ENCODE measurements at places on chromosomes 1 and 21.

DNA sequence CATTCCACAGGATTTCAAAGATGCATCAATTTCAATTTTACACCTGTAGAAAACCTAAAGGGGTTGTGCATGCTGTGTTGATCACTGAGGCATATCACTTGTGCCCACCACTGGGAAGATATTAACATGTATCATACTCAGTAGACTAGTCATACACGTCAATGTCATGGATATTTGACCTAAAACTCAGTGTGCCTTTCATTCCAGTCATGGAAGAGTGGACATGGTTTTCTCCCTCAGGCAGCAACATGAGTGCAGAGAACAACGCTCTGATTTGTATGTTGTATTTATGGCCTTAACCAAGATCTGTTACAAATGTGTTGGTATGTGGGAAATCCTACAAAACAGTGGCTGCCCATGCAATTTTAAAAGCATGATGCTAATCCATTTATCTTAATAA is 6.1 kb upstream of the C1orf53 start:
- DNase-seq, result no peak

DNA sequence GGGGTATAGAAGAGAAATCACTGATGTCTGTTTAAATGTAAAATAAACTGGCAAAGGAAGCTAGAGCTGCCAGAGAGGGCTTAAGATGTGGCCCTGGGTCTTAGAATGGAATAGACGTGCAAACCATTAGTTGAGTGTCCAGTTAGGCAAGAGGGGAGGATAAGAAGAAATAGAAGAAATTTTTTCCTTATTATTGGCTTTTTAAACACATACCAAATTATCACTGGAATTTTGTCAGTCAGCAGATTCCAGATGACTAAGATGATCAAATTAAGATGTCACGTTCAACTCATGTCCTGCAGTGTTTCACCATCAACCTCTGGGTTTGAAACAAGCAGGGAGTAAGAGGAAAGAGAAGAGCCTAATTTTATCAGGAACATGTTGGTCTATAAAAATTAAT is 71.6 kb upstream of the C1orf21 start:
- no peak for DNase-seq

- DNase-seq, result no peak
Measured at GRCh38 chr1:241600496-241600901, 39.7 kb downstream of the CHML start.

DNA sequence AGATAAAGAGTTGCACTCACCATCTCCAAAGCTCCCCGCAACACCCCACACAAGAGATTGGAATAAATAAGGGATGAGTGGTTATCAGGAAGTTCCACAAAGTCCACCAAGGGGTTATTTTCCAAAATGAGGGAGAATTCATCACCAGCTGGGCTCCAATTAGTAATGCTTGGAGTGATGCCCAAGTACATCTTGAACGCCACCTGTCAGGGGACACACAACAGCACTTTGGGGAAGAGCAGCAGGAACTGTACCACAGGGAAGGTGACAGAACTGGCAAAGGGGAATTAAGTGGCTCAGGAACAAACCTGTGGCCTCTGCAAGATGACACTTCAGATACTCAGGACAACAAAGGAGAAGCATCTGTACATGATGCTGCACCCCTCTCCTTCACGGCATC is 11.5 kb downstream of the TRAPPC3 start:
- DNase-seq, result no peak

- no peak for DNase-seq
Measured at GRCh38 chr1:16090076-16090826, 16.8 kb upstream of the FAM131C start.

- no peak for DNase-seq
Measured at GRCh38 chr1:64882574-64883255, 83.6 kb downstream of the JAK1 start.

DNA sequence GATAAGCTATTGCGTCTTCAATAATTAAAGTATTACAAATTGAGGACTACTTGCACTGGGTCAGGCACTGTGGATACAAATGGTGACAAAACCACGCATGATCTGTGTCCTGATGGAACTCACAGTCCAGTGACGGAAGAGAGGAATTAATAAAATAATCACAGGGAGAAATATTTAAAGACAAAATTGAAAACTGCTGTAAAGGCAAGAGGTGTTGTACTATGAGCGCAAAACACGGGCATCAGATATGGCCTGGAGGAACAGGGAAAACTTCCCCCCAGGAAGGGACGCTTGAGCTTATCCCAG is 16.6 kb upstream of the SLAMF6 start:
- DNase-seq, result no peak

GRCh38 chr1:238675221-238675620 is 711.1 kb upstream of the CHRM3 start:
- DNase-seq, result no peak

GRCh38 chr1:1287288-1288110 is 7.3 kb downstream of the SCNN1D start:
- no peak for DNase-seq

GRCh38 chr1:21764615-21765423 is 18.1 kb downstream of the USP48 start:
- peak; percentile 98 for DNase-seq

DNA sequence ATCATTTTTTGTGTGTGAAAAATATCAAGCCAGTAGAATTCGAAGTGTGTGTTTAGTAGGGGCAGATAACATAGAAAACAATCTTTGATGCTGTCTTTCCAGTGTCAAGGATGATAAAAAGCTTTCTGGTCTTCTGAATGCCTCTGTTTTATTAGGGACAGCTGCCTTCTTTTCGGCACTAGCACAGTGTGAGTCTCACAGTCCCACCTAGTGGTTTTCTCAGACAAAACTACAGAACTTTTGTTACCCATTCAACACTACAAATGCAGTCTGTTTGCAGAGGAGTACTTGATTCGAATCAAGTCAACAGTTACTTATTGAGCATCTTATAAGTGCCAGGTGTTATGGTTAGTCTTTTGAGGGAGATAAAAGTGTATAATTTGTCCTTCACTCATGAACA is 30.6 kb upstream of the MCOLN3 start:
- DNase-seq, result no peak

DNA sequence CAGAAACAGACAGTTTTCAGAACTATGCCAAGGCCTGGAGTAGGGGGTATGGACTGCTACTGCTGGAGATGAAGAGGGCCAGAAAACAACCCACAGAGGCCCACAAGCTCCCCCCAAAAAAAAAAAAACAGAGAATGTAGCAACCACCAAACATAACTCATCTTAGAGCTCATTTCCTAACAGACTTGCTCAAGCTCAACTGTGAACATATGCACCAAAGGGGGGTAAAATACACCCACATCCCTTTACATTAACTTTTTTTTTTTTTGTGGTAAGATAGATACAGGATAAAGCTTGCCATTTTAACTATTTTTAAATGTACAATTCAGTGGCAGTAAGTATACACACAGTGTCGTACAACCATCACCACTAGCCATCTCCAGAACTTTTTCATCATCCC is 36.0 kb downstream of the SEC16B start:
- no peak for DNase-seq

DNA sequence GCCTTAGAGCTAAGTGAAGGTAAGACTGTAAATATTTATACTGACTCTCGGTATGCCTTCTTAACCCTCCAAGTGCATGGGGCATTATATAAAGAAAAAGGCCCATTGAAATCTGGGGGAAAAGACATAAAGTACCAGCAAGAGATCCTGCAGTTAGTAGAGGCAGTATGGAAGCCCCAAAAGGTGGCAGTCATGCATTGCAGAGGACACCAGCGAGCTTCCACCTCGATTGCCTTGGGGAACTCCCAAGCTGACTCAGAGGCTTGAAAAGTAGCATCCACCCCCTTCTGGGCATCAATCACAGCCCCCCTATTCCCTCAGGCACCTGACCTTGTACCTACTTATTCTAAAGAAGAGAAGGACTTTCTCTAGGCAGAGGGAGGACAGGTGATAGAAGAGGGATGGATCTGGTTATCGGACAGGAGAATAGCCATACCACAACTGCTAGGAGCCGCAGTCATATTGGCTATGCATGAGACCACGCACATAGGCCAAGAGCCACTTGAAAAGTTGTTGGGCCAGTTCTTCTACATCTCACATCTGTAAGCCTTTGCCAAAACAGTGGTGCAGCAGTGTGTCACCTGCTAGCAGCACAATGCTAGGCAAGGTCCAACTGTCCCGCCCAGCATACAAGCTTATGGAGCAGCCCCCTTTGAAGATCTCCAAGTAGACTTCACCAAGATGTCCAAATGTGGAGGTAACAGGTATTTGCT is 19.4 kb downstream of the PLA2G2F start:
- no peak for DNase-seq

GRCh38 chr1:219405531-219406331 is 207.2 kb downstream of the ZC3H11B start:
- DNase-seq, result no peak

DNA sequence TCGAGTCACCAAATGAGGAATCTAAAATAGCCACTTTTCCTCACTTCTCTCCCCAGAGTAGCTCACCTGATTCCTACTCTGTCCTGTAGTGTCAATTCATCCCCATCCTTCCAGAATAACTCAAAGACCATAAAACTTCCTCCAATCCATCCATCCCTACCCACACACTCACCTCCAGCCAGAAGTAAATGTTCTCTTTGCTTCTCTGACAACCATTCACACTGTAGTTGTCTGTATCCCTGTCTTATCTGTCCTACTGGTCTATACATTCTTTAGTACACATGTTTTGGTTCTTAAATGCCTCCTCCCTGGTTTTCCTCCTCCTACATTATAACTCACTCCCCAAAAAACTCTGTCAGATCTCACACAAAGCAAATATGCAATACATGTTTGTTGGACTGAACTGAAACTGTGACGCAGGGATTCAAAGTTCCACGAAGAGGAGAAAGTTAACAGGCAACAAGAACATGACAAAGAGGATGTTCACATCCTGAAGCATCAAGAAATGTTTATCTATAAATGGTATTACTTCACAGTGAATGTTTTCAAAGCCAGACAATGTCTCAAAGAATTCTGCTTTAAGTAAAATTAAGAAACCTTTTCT is 11.0 kb downstream of the TP53BP2 start:
- no peak for DNase-seq

- no peak for DNase-seq
Measured at GRCh38 chr1:70554341-70554740, 143.3 kb downstream of the CTH start.

GRCh38 chr1:47592296-47593012 is 154.6 kb downstream of the FOXD2 start:
- DNase-seq, result no peak

DNA sequence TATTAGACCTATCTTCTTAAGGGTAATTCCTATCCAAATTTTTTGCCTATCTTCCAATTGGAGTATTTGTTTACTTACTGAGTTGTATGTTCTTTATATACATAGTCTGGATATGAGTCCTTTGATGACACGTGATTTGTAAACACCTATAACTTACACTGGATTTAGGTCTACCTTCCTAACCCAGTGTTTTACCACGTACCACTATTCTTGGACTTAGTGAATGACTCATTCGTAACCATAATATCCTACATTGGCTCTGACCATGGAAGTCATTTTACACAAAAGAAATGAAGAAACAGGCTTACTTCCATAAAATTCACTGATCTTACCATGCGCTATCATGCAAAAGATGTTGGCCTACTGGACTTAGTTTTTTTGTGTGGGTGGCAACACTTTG is 23.9 kb upstream of the ZZZ3 start:
- no peak for DNase-seq

DNA sequence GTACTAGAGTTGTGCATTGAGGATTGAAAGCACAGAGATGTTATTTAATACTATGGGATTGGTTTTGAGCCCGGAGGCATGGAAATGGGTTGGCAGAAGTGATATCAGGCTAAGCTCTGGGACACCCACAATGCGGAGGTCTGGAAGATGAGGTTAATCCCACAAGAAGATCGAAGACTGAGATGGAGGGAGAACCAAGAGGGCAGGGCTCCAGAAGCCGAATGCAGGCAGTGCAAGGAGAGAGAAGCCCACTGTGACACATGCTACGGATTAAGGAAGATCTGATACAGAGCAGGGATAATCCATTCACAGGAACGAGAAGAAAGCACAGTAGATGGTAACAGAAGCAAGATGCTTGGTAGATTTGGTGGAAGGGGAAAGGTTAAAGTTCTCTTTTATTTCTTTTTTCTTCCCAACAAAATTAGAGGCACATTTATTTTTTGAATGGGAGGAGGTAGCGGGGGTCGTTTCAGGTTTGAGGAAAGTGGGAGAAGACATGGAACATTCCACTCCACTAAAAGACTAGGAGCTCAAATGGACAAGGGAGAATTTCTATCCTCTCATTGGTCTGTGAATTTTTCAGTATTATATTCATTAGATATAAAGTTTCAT is 113.2 kb downstream of the NCAM2 start:
- DNase-seq, result no peak

GRCh38 chr1:92085727-92086126 is 5.6 kb downstream of the BTBD8 start:
- no peak for DNase-seq

GRCh38 chr1:72521659-72522058 is 239.3 kb upstream of the NEGR1 start:
- DNase-seq, result no peak

DNA sequence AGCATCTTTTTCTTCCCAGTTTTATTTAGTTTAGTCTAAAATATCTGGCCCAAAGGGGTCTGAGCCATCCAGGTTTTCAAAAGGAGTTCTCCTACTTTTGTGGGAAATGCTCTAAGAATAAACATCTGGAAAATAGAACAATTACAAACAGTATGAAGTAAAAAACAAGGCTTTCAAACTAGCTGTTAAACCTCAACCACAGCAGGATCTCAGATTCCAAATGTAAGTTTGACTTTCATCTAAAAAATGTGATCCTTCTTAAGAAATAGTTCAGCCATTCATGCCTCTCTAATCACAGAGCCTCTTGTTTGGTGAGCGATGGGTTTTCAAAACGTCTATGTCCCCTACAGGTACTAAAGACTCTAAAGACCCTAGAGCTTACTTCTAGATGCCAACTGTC is 413.5 kb downstream of the DUSP10 start:
- no peak for DNase-seq

DNA sequence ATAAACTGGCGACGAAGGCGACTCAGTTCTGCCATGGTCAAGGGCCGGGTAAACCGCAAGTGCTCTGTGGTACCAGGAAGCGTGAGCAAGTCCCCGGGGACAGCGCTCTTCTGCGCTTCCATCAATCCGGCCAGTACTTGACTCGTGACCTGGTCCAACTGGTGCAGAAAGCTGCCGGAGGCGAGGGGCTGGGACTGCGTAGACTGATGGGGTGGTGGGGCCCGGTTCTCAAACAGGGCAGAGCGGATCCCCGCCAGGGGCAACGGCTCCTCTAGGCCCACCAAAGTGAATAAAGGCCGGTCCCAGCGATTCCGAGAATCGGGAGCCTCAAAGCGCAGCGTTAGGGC is 852 bp downstream of the KTI12 start:
- no peak for DNase-seq

GRCh38 chr21:17119466-17120297 is 393.2 kb upstream of the CXADR start:
- DNase-seq, result no peak

GRCh38 chr1:62712336-62713243 is 24.4 kb upstream of the DOCK7 start:
- DNase-seq, result no peak

DNA sequence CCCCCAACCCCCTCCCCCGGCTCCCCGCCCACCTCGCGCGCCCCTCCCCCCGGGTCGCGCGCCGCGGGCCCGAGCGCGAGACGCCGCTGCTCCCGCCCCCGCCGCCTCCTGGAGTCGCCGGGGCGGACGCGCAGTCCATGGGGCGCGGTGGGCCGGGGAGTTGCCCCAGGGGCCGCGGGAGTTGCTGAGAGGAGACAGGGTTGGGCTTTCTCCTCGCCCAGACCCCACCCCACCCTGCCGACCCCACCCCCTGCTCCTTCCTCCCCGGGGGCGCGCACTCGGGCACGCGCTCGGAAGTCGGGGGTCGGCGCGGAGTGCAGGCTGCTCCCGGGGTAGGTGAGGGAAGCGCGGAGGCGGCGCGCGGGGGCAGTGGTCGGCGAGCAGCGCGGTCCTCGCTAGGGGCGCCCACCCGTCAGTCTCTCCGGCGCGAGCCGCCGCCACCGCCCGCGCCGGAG is at the start of gene LAMC1:
Gene LAMC1, plus strand, starts transcription at position 275 of the 455 bp plus-strand sequence. CDS start 297 bp downstream, outside the sequence.
- DNase-seq, result no peak
